Activated CD8-positive, alpha-beta memory T cell treated with anti-CD3 and anti-CD28 coated beads for 1 hour (primary cell): ENCODE measurements at places on chromosomes 1 and 21.

- no peak for DNase-seq
These were observed 80.8 kb upstream of the SLC2A1 start for GRCh38 chr1:43039228-43040055.

DNA sequence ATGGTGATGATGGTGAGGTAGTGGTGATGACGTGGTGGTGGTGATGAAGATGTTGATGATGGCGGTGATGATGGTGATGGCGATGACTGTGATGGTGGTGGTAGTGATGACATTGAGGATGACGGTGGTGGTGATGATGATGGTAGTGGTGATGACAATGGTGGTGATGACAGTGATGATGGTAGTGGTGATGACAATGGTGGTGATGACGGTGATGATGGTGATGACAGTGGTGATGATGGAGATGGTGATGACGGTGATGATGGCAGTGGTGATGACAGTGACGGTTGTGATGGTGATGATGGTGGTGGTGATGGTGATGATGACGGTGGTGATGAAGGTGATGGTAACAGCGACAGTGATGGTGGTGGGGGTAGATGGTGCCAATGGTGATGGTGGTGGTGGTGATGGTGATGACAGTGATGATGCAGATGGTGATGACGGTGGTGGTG lies 39.4 kb downstream of the FAAP20 start:
- no peak for DNase-seq

DNA sequence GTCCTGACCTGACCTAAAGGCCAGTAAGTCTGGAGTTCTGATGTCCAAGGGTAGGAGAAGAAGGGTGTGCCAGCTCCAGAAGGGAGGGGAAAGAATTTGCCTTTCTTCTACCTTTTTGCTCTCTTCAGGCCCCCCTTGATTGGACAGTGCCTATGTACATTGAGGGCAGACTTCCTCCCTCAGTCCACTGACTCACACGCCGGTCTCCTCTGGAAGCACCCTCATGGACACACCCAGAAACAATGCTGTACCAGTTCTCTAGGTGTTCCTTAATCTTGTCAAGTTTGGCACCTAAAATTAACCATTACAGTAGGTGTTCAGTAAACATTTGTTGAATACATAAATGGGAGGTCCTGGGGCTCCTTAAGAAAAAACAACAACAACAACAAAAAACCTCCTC lies 51.0 kb upstream of the POU2F1 start:
- no peak for DNase-seq

DNA sequence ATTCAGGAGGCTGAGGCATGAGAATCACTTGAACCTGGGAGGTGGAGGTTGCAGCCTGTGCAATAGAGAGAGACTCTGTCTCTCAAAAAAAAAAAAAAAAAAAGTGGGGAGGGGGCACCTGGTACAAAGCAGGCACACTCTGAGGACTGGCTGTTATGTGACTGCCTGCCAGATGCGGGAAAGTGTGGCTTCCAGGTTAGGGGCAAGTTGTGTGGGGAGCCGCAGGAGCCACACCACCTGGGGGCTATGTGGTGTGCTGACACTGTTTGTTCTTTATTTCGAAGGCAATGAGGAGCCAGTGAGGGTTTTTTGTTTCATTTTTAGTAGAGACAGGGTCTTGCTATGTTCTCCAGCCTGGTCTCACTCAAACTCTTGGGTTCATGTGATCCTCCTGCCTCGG lies 5.7 kb downstream of the THEMIS2 start:
- no peak for DNase-seq

DNA sequence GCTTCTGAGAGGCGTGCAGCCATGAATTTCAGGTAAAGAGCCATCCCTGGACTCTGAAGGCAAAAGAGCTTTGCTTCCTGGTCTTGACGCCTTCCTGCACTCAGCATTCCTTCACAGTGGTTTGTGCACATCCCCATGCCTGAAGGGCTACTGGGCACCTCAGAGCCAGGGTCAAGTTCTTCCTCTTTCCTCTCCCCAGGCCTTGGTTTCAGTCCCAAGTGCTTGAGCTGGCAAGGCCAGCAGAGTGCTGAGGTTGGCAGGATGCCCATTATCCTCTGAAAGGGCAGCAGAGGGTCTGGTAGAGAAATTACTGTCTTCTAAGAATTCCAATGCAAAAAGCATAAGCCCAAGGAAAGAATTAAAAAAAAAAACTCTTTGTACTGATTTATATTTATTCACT lies 1064.9 kb downstream of the TTLL7 start:
- DNase-seq = no peak

GRCh38 chr1:154755858-154756730 lies 114.0 kb downstream of the KCNN3 start:
- no peak for DNase-seq

DNA sequence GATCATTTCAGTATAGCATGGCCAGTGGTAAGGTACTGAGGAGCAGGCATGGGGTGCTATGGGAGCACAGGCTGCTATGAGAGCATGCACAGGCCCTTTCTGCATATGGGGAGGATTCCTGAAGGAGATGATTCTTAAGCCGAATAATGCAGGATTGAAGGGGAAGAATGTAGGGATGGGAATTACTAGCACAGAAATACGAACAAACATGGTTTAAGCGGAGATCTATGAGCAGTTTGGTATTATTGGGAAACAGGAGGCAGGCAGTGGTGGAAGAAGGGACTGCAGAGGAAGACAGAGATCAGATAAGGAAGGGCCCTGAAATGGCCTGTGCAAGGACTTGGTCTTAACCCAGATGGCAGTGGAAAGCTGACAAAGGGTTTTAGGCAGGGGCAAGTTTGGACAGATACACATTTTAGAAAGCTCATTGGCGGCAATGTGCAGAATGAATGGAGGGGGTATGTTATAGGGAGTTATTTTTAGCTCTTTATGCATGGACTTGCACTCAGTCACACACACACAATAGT lies 1.7 kb downstream of the OSCP1 start:
- no peak for DNase-seq

- no peak for DNase-seq
These were observed 744 bp upstream of the DDX20 start for GRCh38 chr1:111754984-111755330.

- no peak for DNase-seq
These were observed 225.1 kb upstream of the TMEM51 start for GRCh38 chr1:14928412-14928811.

- DNase-seq = no peak
These were observed 7.4 kb upstream of the MIXL1 start for GRCh38 chr1:226216056-226216455.

GRCh38 chr1:156444407-156445001 lies 56.1 kb downstream of the MEF2D start:
- DNase-seq = no peak
